Activated CD4-positive, CD25-positive, alpha-beta regulatory T cell treated with anti-CD3 and anti-CD28 coated beads, Interleukin-2, amount 50 U/mL, for 16 hours (primary cell): ENCODE measurements at places on chromosomes 12 and 14.

DNA sequence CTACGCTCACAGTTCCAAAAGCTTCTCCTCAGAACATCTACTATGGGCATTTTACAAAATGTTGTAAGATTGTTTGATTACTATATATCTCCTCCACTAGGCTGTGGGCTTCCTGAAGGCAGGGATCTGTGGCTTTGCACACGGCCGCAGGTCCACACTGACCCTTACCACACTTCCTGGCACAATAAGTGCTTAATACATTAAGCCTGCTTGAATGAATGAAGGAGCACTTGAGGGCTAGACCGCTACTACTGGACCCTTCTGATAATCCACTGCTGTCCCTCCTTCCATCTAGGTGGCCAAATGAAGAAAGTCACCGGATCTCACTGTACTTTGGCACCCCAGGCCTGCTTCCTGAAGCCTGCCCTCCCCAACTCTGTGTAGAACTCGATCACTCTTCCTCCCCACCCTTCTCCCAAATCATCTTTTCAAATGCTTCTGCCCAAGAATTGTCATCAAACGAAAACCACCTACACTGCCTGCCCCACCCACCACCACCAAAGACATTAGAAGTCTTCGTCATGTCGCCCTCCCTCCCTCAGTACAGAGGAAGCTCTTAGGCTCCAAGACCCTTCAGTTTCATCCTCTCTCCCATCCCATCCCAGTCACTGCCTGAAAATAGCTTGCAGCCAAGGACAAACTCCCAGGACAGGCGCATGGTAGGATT lies 596 bp upstream of the ZBTB39 start:
- DNase-seq: no peak

DNA sequence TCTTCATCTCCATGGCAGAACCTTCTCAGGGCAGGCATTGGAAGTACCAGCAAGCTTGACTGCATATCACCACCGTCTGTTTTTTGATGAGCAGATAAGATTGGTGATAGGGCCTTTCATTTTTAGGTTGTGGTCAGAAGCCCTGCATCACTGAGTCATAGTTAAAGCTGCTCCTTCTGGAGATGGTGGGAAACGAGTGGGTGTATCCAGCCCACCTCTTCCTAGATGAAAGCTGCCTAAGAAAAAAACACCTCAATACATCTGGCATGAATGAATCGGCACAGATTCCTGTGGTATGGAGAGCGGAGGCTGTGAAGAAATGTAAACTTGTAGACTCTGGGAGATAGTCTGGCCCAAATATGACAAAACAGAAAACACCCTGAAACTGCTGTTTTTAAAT lies 248.7 kb upstream of the EGLN3 start:
- no peak for DNase-seq

DNA sequence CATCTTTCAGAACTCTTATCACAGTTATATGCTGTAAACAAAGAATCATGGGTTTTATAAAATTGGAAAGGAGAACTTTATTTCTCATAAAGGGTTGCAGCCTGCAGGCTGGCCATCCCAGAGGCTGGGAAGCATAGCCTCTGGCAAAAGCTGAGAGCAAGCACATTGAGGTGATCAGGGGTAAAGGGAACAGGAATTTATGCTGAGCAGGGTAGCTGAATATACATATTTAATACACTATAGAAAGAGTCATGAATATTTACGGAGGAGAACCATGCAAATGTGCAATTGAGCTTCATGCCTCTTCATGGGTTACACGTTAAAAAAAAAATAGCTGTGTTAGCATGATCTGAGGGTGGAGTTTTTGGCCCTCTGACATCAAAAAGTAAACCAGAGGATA lies 653.3 kb downstream of the NRXN3 start:
- DNase-seq: no peak

GRCh38 chr12:122984612-122985337 lies 4.3 kb downstream of the ARL6IP4 start:
- no peak for DNase-seq

DNA sequence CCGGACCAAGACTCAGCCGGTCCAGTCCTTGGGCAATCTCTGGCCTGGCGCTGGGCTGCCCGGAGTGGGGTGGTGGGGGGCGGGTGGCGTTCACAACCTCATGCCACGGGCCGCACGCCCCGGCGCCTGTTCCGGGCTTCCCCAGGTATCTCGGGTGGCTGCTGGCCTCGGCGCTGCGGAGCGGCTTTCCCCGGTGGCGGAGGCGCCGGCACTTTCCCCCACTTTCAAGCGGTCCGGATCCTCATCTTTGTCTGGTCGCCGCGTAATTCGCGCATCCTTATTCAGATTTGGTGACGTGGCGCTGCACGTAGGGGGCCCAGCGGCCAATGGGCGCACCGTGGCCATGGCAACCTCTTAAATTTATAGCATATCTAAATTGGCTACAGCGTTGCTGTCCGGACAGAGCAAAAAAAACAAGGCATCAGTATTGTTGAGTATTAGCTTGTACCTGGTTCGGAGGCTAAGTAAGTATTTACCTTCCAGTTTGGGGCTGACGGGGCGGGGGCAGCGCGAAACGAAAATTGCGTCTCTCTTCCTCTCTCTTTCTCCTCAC lies at the start of gene LHX5:
LHX5 (minus strand) TSS at position 253 of the 553 bp plus-strand sequence. CDS start 373 bp downstream, outside the sequence.
- no peak for DNase-seq

DNA sequence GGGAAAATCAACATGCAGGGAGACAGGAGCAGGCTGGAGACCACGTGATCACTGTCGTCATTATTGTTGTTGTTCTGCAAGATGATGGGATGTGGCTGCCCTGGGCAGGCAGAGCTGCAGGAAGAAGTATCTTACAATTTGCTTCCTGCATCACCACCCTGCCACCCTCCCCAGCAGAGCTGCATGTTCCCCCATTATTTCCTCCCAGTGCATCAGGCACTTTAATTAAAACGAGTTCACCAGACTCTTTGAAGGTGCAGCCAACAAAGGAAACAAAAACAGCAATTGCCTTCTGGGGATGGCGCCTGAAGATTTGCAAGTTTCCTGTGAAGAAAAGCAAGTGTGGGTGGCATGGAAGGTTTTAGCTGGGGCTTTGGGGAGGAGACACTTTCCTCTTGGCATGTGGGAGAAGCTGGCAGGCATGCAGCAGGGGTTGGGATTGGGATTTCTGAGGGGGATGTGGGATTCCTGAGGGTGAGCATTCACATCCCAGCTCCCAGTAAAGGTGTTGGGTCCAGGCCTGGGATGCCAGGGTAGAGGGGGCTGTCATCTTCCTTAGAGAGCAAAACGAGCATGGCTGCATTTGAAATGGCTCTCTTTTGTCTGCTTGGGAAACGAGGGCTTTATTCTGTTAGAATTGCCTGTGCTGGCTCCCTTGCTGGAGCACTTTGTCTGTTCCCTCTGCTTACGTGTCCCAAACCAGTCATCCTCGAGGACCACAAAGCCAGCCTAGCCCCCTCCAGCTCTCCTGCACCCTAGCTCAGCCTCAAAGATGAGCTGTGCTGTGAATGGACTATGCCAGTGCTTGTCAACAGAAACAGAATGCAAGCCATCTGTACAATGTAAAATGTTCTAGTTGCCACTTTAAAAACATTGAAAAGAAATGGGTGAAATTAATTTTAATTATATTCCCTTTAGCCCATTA lies 11.5 kb upstream of the C14orf132 start:
- DNase-seq: no peak

DNA sequence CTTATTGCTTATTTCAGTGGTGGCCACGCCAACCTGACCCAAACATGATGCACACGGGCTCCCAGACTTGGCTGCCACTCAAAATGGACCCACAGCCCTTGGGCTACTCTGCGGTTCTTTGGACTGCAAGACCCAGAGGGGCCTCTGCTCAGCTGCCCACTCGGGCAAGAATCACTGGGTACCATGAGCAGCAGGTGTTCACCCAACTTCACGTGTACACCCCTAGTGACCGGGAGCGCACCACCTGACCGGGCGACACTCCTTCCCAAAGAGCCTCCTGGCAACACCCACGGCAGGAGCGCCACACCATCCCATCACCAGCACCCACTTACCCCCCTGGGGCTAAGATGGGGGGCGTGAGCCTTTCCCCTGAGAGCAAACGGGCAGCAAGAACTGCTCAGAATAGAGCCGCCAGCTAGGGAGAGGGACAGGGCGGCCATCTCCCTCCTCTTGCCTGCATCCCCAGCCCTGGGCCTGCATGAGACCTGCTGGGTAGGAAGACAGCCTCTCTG lies 32.0 kb downstream of the CCNK start:
- no peak for DNase-seq

- peak; percentile 71 for DNase-seq
These were observed 41.5 kb downstream of the BCL11B start for GRCh38 chr14:99230208-99231151.

DNA sequence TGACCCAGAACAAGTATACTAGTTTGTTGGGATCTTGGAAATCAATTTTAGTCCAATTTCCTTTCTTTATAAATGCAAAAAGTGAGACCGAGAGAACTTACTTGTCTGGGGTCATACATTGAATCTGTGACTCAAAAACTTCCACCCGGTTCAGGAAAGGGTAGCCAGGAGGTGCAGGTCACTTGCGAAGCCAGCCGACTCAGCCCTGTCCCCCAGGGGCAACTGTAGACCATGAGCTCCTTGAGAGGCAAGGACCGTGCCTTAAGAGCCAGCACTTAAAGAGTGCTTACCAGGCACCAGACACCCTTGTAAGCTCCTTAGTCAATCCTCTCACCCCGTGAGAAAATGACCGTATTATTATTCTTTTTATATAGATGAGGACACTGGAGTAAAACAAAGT lies 505 bp upstream of the BCDIN3D start:
- no peak for DNase-seq

DNA sequence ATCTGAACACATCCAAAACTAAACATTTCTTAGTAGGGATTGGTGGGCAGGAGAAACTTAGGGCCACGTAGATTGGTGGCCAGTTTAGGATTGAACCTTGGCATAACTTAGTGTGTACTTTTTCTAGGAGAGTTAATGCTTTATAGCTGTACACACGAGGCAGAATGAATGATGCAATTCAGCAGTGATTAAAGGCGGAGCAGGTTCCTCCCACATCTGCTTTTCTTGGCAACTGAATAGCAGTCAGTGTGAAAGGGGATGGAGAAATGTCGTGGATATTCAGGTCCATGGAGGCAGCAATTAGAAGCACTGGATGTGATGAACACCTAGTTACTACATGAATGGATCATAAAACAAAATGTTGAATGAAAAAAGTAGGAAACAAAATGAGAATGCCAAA lies 493.8 kb downstream of the FUT8 start:
- no peak for DNase-seq

DNA sequence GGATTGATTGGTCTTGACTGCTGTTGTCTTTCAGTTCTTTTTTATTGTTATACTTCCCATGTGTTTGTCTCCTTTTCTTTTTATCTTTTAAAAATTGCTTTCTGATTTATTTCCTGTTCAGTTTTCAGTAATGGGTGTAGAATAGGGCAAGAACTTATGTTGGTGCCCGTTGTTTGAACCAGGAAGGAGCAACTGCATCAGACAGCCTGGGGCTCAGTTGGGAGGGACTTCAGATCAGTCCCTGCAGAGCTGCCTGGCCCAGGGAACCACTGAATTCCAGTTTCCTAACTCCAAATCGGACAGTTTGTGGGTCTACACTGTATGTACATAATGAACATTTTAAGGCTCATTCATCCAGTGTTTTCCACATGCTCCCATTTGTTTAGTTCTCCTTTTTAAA lies 64.9 kb downstream of the FBXO34 start:
- DNase-seq: no peak

DNA sequence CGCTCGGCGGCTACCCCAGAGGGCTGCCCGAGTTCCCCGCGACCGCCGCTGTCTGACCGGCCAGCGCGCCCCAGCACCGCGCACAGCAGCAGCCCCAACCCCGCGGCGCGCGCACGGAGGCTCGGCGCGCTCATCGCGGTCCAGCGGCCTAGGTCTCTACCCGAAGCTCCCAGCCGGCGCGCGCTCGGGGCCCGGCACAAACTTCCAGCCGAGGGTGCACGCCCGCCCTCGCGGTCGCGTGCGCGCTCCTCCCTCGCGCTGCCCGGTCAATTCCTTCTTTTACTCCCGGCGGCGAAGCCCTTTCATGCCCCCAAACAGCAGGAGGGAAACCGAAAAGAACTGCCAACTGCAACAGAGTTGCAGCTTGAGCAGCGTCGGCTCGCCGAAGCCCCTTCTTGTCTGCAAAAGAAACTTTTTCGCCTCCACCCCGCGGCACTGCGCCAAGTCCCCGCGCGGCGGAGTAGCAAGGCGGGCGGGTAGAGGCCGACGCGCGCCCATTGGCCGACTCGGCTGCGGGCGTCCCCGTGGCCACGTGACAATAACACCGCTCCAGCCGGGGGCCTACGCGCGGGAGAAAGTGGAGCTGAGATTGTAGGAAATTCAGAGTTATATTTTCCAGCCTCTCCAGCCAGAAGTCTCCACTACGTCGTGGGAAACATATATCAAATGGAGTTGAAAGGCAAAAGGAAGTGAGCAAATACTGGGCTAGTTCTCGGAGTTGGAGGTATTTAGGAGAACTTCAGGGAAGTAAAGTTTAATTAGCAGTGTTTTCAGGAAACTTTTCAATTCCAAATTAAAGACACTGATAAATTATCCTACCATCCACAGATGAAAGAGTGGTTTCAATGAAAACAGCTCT lies at the start of gene LRIG3:
LRIG3 (minus strand) TSS at position 403 of the 859 bp plus-strand sequence; CDS start at position 134, 269 bp downstream.
- DNase-seq: no peak

GRCh38 chr14:50677527-50678063 lies 9.5 kb upstream of the SAV1 start:
- no peak for DNase-seq

DNA sequence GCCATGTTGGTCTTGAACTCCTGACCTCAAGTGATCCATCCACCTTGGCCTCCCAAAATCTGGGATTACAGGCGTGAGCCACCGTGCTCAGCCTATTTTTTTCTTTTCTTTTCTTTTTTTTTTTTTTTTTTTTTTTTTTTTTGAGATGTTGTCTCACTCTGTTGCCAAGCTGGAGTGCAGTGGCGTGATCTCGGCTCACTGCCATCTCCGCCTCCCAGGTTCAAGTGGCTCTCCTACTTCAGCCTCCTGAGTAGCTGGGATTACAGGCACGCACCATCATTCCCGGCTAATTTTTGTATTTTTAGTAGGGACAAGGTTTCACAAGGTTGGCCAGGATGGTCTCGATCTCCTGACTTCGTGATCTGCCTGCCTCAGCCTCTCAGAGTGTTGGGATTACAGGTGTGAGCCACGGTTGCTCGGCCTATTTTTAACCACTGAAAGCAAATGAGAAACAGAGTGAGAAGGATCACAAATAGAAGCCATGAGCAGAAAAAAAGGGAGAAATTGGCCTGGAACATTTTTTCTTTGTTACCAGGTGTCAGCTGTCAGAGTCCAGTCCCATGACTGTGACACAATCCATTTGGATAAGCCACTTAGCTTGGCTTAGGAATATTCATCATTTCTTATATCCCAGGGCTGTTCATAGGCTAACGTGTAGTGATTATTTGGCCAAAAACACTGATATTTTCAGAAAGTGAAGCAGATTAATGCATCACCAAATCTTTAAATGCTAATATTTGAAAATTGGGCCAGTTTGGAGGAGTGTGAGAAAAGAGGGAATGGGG lies 7.9 kb upstream of the NFKBIA start:
- no peak for DNase-seq

- no peak for DNase-seq
These were observed 853 bp downstream of the TTC9 start for GRCh38 chr14:70642303-70643235.

GRCh38 chr14:91996948-91997371 lies 42.9 kb downstream of the TRIP11 start:
- DNase-seq: no peak
